ENCODE measurements at places on chromosomes 5 and 9.

DNA sequence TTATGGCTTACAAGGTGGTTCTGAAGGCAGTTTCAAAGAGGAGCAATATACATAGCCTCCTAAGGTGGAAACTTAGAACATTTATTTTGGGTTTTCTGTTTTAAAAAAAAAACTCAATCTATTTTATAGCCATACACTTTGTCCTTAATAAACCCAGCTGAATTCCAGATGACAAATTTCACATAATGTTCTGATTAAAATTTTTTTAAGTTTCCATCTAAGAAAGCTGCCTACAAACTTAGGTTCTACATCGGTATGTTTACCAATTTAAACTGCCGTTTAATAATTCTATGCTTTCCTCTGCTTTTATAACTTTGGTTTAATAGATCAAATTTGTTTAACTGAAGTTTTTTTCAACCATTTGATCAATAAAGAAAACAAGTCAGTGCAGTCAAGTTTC, 12.5 kb downstream of the NR3C1 start:
- no peak for DNase-seq

GRCh38 chr5:154721481-154722058, 33.6 kb upstream of the LARP1 start:
- no peak for DNase-seq

- no peak for DNase-seq
Observed at GRCh38 chr9:22103685-22104575, 94.8 kb upstream of the CDKN2B start.

GRCh38 chr5:37619353-37619752, 220.5 kb downstream of the GDNF start:
- no peak for DNase-seq

DNA sequence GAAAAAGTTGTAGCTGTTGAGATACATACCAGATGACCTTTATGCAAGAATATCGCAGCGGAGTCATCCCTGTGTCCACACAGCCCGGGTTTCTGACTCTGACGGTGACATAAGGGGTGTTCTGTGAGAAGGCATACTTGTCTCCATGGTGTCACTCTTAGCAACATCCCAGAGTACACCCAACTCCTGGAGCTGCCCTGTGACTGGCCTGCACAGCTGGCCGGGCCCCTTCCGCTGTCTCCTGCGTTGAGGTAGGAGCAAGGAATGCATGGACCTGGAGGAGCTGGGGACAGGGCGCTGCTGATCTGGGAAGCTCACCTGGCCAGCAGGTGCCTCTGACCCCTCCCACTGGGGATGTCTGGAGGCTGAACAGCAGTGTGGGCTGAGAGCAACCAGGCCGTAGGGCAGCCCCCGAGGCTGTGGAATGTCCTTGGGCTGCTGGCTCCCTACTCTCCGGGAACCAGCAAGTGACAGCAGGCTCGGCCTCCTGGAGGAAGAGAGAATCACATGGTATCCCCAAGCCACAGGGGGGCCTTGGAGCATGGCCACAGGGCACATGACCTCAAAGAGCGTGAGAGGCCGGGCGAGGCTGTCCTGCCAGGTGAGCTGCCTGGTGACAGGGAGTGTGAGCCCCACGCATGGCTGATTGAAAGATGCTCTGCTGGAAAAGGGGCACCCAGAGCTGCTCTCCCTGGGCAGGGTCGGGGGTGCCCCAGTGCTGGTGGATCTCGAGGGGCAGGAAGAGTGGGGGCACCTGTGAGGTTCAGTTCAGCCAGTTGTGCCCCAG, 113.4 kb downstream of the MRPL36 start:
- no peak for DNase-seq

DNA sequence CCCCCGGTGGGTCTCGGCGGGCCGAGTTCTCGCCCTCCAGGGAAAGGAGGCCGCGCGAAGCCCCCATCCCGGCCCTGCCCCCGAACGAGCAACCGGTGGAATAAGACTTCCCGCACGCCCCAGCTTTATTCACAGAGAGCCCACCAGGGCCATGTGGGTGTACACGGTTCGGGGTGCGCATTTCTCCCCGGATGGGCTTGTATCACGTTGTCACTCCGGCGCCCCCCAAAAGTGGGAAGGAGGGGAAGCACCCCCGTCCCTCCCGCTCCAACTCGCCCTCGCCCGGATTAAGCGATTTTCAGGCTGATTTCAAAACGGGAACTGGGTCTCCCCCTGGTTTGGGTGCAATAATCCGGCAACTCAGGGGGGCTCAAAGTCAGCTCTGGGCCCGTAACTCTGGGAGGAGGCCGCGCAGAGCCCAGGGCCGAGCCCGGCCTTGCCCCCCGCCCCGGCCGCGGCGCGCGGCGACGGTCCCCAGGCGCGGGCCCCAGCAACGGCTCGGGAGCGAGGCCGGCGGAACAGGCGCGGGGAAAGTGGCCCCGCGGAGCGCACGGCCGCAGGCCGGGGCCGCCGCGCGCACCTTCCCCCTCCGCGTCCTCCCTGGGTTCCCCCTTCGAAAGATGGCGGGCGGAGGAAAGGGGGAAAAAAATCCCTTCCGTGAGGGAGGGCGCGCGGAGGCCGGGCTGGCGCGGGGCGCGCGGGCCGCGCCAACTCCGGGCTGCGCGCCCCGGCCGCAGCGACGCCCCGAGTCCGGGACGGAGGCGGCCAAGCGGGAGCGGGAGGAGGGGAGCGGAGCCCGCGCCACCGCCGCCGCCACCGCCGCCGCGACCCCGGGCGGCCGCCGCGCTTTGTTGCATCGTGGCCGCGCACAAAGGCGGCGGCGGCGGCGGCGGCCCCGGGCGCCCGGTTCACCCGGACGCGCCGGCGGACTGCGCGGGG, 644 bp downstream of the BRD3 start:
- peak; percentile 66 for DNase-seq

DNA sequence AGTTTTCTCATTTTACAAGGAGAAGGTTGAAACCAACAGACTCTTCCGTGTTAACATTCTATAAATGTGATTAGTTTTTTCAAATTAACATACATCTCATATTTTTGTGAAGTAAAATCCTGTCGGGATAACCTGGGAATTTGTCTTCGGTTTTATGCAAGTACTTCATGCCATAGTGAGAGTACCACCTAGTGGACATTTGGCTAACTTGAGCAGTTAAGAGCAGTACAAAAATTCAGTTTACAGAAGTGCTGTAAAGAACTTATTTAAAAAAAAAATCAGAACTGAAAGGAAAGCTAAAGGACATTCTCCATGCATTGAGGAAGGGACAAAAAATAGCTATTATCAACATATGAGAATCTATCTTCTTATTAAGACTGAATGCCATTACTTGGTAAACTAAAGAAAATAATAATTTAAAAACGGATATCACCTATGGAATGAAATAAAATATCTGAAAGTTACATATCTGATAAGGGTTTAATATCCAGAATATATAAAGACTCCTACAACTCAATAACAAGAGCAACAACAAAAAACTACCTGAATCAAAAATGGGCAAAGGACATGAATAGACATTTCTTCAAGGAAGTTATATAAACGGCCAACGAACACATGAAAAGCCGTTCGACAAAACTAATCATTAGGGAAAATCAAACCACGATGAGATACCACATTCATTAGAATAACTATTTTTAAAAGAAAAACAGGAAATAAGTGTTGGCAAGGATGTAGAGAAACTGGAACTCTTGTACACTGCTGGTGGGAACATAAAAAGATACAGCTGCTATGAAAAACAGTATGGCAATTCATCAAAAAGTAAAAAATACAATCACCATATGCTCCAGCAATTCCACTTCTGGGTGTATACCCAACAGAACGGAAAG, 117.0 kb upstream of the GNA14 start:
- no peak for DNase-seq

All from frontal cortex (tissue), 4 donors.